ENCODE measurements at places on chromosomes 3 and 15. TPM values are rescaled to one million over a fixed set of nuclear protein-coding genes. Genes with fewer than 3 reads are reported as not detected.

DNA sequence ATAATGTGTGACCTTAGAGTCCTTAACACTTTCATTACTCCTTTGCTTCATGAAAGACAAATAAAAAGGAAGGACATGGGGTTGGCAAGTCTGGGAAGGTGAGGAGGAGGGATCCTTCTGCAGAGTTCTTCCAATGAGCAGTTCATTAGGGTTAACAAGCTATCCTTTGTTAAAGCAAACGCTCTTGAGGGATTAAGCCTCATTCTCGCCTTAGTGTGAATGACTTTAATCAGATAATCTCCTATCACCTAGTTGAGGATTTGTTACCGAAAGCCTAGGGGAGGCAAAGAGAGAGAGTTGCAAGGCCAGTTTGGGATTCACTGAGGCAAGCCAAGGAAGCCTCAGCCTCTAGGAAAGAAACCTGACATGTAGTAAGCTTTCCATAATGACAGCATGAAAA lies 7.4 kb upstream of the MBNL1 start:
- H3K27ac ChIP-seq: no peak overlapping the region
- no peaks in the 10 kb centered on the region for H3K36me3 ChIP-seq
- DNase-seq: no peak
- peaks cover 76% of the 10 kb centered on the region for H3K4me1 ChIP-seq
- H3K27me3 ChIP-seq: no peaks in the 10 kb centered on the region

DNA sequence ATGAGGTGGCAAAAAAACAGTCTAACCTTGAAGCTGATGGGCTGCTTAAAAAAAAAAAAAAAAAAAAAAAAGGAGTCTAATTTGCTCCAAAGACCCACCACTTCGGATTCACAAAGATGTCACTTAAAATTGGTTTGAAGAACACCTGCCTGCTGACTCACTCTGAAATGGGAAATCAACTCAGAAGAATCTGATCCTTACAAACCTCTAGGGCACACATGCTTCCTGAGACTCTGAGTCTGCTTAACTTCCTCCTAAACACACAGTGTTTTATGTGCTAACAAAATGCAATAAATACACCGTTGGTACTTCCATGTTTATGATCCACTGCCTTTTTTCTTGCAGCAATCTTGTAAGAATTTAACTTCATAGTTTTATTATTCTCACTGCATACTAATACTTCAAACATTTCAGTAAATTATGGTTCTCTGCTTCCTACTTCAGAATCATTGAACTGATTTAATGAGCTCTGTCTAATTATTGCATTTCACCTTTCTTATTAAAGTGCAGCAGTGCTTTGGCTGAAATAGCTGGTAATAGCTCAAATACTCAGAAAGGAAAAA lies 73.0 kb upstream of the FRMD4B start:
- DNase-seq: no peak
- H3K4me3 ChIP-seq: no peak overlapping the region
- no peaks in the 10 kb centered on the region for H3K36me3 ChIP-seq
- H3K4me1 ChIP-seq: no peaks in the 10 kb centered on the region

DNA sequence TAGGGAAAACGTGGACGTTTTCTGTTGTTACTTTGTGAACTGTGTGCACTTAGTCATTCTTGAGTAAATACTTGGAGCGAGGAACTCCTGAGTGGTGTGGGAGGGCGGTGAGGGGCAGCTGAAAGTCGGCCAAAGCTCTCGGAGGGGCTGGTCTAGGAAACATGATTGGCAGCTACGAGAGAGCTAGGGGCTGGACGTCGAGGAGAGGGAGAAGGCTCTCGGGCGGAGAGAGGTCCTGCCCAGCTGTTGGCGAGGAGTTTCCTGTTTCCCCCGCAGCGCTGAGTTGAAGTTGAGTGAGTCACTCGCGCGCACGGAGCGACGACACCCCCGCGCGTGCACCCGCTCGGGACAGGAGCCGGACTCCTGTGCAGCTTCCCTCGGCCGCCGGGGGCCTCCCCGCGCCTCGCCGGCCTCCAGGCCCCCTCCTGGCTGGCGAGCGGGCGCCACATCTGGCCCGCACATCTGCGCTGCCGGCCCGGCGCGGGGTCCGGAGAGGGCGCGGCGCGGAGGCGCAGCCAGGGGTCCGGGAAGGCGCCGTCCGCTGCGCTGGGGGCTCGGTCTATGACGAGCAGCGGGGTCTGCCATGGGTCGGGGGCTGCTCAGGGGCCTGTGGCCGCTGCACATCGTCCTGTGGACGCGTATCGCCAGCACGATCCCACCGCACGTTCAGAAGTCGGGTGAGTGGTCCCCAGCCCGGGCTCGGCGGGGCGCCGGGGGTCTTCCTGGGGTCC lies at the start of gene TGFBR2:
TGFBR2 (plus strand) TSS at position 301 of the 731 bp plus-strand sequence; CDS start at position 584, 283 bp downstream.
- H3K27me3 ChIP-seq: no peaks in the 10 kb centered on the region
- H3K4me3 ChIP-seq: peak within 1 kb of the TSS; percentile 80
- peak within 1 kb of the TSS; percentile 99 for H3K27ac ChIP-seq
- H3K36me3 ChIP-seq: no peaks in the 10 kb centered on the region
- DNase-seq: peak; percentile 99

- H3K4me3 ChIP-seq: no peak overlapping the region
- H3K4me1 ChIP-seq: peaks cover 8% of the 10 kb centered on the region
- H3K27ac ChIP-seq: no peak overlapping the region
Measured at GRCh38 chr15:44492672-44493071, 44.3 kb upstream of the EIF3J start.

DNA sequence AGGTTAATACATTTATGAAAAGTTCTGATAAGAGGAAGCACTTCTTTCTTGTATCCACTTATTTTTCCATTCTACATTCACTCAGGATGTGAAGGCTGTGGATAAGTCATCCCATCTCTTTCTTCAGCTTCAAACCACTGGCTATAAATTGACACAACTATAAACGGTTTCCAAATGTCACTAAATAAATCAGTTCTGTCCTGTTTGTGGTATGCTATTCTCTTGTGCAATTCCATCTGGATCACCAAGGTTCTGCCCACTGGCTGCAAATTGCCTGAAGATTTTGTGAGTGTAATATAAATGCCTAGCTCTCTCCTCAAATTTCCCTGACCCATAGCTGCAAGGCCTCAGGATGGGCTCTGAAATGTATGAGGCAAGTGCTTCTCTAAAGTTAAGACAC lies 7.1 kb upstream of the LMOD3 start:
- H3K4me1 ChIP-seq: no peaks in the 10 kb centered on the region
- no peak overlapping the region for H3K27ac ChIP-seq
- no peaks in the 10 kb centered on the region for H3K36me3 ChIP-seq
- no peak for DNase-seq

MKRN2OS gene
- not detected for total RNA-seq

All from sigmoid colon (tissue), 7 donors.